Stimulated activated CD4-positive, alpha-beta T cell treated with anti-CD3 and anti-CD28 coated beads, Interleukin-1b, Interleukin-23, amount 100 ng/mL, for 48 hours (primary cell): ENCODE measurements at places on chromosomes 1 and 21.

- no peak for DNase-seq
Observed at GRCh38 chr1:60960891-60961461, 121.4 kb upstream of the NFIA start.

GRCh38 chr1:29821605-29822004 is 585.3 kb downstream of the PTPRU start:
- no peak for DNase-seq

DNA sequence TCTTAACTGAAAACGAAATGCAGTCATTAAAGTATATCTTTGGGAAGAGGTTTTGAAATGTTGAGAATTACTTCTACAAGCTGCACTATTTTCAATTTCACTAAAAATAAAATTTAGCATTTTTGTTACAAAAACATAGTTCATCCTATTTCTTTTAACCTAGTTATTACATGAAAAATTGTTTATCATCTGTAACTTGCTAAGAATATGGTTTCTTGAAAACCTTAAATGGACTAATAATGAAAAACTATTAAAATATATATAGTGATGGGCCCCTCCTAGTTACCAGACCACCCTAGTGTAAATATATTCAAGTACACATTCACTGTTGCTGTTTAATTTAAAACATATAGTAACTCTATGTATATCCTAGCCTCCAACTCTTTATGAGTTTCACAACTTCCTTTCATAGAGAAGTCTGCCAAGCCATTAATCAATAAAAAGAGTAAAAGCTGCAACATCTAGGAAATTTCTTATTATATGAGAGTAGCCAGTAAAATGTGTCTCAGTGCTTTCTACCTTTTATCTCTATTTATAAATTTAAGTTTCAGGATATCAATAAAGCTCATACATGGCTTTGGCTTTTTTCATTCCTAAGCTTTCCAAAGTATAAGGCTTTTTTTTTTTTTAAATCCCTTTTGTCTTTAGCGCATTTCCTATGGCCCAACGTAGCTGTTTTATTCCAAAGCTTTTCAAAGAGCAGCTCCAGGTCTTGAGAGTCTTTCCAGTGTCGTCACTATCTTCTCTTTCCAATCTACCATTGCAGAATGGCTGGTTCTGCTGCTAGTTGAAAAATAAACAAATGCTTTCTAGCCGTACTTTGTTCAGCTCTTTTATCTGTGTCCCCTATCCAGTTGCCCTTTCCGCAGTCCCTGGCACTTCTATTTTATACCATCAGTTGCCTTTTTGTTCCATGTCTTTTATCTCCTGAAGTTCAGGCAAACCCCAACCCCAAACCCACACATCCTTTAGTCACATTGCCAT is 6.5 kb downstream of the IRF2BP2 start:
- no peak for DNase-seq

GRCh38 chr1:200298242-200298641 is 111.6 kb downstream of the ZNF281 start:
- DNase-seq: no peak

DNA sequence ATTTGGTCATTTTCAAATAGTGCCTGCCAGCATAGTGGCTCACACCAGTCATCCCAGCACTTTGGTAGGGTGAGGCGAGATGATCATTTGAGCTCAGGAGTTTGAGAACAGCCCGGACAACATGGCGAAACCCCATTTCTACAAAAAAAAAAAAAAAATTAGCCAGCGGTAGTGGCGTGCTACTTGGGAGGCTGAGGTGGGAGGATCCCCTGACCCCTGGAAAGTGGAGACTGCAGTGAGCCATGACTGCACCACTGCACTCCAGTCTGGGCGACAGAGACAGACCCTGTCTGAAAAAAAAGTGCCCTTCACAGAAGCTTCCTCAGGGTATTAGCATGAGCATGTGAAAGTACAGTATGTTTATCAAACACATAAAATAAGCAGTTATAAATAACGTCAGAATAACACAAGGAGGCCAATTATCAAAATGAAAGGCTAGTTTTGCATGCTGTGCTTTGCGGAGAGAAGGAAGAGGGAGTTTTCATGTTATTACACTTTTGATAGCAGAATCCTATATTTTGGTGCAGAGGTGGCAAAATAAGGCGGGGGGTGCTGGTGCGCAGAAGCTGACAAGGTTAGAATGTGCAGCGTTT is 781 bp upstream of the METTL13 start:
- DNase-seq: no peak

GRCh38 chr21:14050121-14050520 is 160.6 kb downstream of the LIPI start:
- DNase-seq: no peak

GRCh38 chr1:61289232-61290098 is 207.1 kb downstream of the NFIA start:
- no peak for DNase-seq

GRCh38 chr1:182205351-182206022 is 144.0 kb upstream of the ZNF648 start:
- no peak for DNase-seq

GRCh38 chr1:57633056-57633455 is 209.2 kb upstream of the DAB1 start:
- no peak for DNase-seq

DNA sequence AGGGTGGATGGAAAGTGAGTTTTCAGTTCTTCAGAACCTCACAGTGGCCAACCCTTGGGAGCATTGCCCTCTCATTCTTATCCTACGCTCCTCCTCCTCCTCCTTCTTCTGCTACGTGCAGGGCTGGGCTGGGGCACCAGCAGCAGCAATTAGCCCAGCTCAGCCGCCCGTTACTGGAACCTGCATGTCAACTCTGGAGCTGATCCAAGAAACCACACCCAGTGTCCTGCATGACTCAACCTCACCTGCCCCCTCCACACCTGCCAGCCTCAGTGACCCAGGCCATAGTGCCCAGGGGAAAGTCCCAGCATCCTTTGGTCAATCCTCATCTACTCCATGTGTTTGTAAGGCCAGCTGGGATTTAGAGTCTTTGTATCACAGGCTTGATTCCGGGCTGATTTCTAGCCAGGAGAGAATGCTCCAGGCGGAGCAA is 12.6 kb downstream of the ELF3 start:
- DNase-seq: no peak

GRCh38 chr1:240528591-240528990 is 83.4 kb downstream of the GREM2 start:
- DNase-seq: no peak

GRCh38 chr1:218312509-218312908 is 27.4 kb downstream of the RRP15 start:
- DNase-seq: no peak

GRCh38 chr21:30232011-30232410 is 16.1 kb upstream of the CLDN8 start:
- no peak for DNase-seq

- DNase-seq: no peak
Observed at GRCh38 chr1:117686907-117687306, 81.1 kb downstream of the TENT5C start.

DNA sequence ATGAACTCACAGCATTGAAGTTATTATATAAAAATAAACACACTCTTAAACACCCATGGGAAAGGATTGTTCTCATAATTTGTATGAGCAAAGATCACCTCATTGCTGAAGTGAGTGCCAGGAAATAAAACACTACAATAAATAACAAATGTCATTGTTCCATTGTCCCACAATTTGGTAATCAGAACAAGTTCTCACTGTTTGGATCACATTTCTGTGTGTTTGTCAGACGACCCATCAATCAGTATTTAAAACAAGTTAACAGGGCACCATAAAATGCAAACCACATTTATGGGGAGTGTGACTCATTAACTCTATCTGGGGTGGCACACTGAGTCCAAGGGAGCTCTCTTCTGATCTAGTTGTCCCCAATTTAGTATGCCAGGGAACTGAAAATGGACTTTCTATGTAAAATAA is 124.5 kb downstream of the PTPRC start:
- DNase-seq: no peak

DNA sequence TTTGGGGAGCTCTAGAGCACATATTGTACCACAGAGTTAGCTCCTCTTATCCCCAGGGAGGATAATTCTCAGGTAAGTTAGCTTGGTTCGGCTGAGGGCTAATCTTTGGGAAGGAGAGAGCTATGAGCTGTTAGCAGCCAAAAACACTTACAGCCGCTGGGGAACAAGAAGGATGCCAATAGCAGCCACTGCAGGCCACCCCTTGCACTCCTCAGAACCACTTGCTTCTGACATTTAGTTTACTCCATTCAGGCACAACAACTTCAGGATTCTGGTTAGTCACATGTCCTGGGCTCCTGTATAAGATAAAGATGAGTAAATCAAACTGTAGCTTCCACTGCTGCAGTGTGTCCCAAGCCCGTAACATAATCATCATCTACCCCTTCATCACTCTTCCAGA is 212.6 kb upstream of the ADGRL2 start:
- no peak for DNase-seq

DNA sequence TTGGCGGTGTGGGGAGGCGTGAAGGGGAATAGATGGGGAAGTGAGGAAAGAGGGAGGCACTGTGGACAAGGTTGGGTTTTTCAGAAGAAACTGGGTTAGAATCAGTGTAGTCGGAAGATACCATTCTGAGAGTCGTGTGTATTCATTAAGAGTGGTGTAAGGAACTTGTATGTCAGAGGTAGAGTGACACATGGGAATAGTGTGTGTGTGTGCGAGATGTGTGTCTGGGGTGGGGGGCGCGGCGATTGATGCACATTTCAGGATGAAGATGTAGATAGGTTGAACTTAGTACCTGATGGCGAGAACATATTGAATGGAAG is 878 bp downstream of the SMG7 start:
- no peak for DNase-seq

- DNase-seq: peak; percentile 96
Observed at GRCh38 chr1:40373323-40374283, at the start of gene SMAP2. TSS of gene SMAP2 (plus strand) at chr1:40373727. CDS start at chr1:40374121, 394 bp downstream.

GRCh38 chr1:202013603-202014002 is 3.2 kb downstream of the ELF3 start:
- no peak for DNase-seq

- no peak for DNase-seq
Observed at GRCh38 chr1:17065666-17066065, 11.8 kb upstream of the SDHB start.

DNA sequence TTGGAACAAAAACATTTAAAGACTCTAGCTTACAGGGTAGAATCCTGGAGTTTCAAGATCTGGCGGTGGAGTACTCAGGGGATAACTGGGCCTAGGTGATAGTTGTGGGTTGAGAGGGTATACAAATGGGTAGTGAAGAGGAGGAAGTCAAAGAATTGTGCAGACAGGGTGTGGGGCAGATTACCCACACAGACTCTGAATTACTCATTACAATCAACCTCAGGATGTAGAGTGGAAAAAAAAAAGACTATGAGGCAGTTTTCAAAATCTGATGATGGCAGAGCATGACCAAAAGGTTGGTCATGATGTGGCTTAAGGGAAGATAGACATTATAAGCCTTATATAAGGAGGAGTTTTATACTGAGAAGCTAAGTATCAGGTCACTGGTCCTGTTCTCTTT is 44.1 kb upstream of the GLIS1 start:
- DNase-seq: peak; percentile 9

DNA sequence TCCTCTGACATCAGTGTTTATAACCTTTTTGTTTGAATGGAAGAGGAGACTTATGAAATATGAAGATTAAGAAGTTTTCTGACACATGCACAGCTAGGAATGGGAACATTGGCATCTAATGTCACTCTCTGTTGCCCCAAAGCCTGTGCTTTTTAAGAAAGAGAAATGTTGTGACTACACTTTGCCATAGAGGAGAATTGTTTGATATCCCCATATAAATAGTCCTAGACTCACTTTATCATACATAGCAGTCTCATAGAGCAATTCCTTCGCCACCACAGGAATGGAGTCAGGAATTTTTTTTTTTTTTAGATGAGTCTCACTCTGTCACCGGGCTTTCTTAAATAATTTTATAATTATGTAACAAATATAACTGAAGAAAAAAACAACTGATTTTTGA is 1.5 kb downstream of the KRTAP21-3 start:
- DNase-seq: no peak

GRCh38 chr1:27021354-27022031 is 8.8 kb upstream of the TENT5B start:
- no peak for DNase-seq

DNA sequence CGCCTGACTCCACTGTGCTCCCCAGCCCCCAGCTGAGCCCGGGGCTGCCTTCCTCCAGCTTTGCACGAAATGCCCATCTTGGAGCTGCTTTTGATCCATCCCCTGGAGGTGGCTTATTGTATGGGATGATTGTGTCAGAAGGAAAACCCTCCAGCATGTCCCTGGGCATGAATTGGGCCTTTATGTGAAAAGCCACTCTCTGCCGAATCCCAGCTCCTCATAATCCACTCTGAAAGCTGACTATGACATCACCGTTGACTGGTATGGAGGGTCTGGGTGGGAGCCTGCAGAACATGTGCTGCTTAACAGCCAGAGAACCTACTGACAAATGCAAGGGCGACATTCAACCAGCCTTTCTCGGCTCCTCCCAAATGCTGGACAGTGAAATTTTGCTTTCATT is 74.6 kb downstream of the NENF start:
- DNase-seq: no peak

- DNase-seq: peak; percentile 41
Observed at GRCh38 chr1:30191154-30191702, 532.2 kb downstream of the MATN1 start.

DNA sequence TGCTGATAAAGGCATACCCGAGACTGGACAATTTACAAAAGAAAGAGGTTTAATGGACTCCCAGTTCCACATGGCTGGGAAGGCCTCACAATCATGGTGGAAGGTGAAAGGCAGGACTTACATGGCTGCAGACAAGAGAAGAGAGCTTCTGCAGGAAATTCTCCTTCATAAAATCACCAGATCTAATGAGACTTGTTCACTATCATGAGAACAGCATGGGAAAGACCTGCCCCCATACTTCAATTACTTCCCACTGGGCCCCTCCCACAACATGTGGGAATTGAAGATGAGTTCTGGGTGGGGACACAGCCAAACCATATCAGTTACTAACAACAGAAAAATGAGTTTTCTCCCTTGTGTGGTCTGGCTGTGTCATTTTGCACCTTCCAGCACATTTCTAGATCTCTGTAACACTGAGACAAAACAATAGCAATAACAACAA is 741.4 kb downstream of the KCNT2 start:
- no peak for DNase-seq

DNA sequence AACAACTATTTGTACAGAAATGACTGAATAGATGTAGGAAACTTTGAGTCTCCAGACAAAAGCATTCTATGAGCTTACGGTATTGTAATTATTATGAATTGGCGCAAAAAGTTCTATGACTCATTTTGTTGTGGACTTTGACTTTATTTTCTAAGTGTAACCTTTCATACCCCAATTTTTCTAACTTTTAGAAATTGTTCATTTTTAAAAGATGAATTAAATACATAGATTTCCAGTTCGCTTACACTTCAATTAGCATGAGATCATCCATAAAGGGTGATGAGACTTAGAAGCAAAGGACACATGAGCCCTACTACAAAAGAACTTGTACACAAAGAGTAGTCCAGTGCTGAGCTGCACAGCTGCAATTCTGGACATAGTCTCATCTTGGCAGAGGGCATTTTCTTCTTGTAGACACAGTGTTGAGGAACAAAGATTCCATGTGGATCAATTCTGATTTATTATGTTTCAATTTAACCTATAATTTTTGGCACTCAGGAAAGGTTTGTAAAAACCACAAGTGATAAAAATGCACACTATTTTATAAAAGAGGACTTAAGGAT is 431.1 kb downstream of the LRRIQ3 start:
- no peak for DNase-seq

GRCh38 chr1:109815809-109816174 is 52.1 kb upstream of the EPS8L3 start:
- DNase-seq: no peak
